ENCODE measurements at places on chromosomes 12 and 14. TPM values are rescaled to one million over a fixed set of nuclear protein-coding genes. Genes with fewer than 3 reads are reported as not detected.

Gene DEPDC4
- total RNA-seq = 0.34 TPM

Gene TAS2R46
- not detected for total RNA-seq

Gene SERPINA12
- total RNA-seq = not detected

Gene VEZT
- total RNA-seq = 73.0 TPM

Gene PLCZ1
- total RNA-seq = not detected

Gene ACOT2
- total RNA-seq = 108 TPM

Gene GSC
- not detected for total RNA-seq

Gene KRT2
- total RNA-seq = not detected

Gene PARPBP
- total RNA-seq = 0.83 TPM

Gene FAM181A
- not detected for total RNA-seq

Gene TSPAN19
- not detected for total RNA-seq

Gene KRT6C
- not detected for total RNA-seq

DNA sequence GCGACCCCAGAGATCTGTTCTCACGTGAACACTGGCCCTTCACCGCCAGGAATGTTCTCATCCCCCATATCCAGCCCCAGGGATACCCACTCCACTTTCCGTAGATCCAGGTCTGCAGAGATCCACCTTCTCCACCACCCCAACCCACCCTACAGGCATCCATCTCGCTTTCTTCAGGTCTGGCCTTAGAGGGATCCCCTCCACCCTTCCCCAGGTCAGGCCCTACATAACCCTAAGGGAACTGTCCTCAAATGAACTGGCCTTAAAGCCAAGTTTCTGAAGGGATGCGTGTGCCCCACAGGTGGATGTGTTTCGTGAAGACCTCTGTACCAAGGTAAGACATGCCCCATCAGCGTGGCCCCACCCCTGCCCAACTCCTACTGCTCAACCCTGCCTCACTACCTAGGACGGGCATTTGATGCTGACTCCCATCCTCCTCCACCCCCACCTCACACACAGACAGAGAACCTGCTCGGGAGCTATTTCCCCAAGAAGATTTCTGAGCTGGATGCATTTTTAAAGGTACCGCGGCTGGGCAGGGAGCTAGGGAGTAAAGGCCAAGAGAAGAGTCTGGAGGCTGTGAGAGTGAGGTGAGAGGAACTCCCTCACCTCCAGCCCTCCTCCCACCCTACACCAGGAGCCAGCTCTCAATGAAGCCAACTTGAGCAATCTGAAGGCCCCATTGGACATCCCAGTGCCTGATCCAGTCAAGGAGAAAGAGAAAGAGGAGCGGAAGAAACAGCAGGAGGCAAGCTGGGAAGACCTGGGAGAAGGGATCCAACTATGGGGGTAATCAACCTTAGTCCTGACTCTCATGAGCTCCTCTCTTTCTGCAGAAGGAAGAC lies 912 bp downstream of the PSME1 start:
- DNase-seq = no peak

DNA sequence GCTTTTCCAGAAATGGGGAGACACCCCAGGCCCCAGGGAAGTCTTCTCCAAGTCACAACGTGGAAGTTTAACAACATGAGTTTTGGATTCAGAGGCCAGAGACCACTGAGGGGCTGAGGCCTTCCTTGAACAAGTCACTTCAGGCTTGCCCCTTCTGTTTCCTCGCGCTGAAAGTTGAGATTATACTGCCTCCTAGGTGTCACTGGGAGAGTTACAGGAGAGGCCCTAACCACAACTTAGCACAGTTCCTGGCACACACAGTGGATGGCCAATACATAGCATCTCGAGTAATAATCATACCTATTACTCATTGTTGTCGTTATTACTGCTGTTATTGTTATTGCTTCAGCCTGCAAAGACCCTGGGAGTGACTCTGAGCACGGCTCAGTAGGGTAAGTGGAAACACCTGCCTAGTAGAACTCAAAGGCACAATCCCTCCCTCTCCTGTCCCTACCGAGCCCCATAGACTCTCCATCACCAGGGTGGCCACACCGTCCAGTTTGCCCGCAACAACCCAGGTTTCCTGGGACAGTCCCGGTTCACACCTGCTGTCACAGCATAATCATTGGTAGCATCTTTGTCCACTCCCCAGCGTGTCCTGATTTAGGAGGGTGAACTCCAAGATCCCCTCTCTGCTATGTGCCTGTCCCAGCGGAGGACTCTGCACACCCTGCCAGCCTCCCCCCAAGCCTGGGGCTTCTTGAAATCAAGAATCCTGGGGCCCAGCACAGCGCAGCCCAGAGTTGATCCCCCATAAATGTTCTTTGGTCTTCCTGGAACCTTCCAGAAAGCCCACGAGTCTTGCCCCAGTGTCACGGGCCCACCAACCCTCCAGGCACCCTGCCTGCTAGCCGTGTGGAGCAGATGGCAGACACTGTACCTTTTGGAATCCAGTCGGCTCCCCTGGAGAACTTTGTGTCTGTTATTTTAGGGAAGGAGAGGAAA lies 85.0 kb downstream of the SYNE3 start:
- no peak for DNase-seq

DNA sequence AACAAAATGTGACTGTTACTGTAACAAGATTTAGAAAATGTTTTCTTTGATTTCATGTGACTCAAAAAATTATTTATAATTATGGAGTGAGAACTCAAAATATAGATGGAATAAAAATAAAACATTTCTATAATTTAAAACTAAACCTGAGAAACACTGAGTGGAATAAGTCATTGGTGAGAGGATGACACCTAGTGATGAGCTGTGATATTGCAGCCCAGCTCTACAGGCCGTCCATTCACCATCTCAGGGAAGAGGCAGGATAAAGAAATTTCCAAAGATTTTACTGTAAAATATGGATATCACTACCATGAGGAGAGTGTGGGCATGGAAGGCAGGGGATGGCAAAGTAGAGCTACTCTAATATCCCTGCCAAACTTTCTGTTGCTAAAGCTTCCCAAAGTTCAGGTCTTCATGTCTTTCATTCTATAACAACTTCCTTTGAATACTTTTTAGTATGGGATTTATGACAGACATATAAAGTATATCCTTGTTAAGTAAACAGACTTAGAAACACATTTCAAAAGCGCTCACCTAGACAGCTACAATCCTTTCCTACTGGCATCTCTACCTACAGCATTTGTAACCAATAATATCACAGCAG lies 308.0 kb downstream of the ITPR2 start:
- DNase-seq = no peak

DNA sequence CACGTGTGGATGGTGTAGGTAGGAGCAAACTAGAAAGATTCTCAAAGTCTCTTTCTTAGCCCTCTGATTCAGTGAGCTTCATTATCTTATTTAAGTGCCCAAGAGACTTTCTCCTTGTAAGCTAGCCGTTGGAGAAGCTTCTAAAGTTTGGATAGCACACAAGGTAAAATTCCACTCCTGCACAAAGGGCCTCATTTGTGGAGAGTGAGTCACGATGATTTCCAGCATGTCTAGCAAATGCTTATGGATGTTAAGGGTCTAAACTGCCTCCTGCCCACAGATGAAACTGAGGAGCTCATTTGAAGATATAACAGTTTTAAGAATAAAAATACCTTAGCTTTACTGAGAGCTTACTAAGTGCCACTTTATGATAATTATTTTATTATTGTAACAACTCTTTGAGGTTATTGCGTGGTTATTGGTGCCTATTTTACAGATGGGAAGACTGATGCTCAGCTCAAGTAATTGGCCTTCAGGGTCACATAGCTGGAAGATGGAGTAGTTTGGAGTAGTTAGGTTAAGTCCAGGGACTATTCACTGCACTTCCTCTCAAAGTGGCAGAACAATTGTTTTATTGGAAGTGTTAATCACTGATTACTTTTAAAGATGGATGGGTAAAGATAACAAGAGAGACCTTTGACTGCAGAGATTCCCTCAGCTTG lies 78.7 kb upstream of the HIF1A start:
- no peak for DNase-seq

GRCh38 chr14:67515386-67516079 lies 17.6 kb upstream of the PLEKHH1 start:
- no peak for DNase-seq

- DNase-seq = peak; percentile 99
Measured at GRCh38 chr12:14770496-14771461, 32.5 kb downstream of the WBP11 start.

GRCh38 chr12:116540622-116541152 lies 18.5 kb upstream of the MAP1LC3B2 start:
- no peak for DNase-seq

DNA sequence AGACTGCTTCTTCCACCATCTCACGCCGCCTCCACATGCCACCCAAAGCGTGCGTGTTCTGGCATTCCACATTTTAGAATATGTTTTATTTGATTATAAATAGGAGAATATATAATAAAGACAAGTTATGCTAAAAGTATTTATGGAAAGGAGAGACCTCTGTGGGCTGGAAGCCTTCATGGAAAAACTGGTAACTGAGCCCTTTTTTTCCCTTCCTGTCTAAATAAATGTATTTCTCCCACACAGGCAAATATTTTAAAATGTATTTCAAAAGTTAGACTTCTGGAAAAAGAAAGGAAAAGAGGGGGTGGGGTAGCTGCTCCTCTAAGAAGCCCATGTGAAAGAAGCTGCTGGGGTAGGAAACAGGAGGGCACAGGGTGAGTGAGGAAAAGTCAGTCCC lies 16.1 kb upstream of the NR4A1 start:
- no peak for DNase-seq

- DNase-seq = no peak
Measured at GRCh38 chr14:72488514-72488913, 405.4 kb downstream of the DPF3 start.

DNA sequence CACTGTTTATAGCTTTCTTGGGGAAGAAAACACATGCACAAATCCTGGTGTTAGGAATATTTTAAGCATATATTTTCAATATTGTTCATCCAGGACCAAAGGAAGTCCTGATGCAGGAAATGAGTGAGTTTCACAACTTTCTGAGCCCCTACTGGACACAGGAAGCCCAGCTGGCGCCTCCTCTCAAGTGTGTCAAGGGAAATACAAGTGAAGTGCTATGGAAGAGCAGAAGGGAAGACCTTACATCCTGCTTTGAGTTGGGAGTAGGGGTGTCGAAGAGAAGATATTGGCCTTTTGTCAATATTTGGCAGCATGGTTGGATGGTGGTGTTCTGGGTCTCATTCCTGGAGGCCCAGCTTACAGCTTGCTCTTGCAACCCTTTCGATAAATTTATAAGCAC lies 66.1 kb upstream of the ZDHHC17 start:
- DNase-seq = no peak

DNA sequence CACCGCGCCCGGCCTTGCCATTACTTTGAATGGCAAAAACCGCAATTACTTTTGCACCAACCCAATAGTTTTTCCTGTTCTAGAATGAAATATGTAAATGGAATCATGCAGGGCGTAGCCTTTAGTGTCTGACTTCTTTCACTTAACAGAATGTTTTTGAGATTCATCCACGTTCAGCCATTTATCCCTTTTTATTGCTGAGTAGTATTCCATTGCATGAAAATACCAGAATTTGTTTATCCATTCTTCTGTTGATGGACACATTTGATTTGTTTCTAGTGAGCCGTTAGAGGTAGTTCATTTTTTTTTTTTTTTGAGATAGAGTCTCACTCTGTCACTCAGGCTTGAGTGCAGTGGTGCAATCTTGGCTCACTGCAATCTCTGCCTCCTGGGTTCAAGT lies 90.6 kb downstream of the SLC25A47 start:
- no peak for DNase-seq

DNA sequence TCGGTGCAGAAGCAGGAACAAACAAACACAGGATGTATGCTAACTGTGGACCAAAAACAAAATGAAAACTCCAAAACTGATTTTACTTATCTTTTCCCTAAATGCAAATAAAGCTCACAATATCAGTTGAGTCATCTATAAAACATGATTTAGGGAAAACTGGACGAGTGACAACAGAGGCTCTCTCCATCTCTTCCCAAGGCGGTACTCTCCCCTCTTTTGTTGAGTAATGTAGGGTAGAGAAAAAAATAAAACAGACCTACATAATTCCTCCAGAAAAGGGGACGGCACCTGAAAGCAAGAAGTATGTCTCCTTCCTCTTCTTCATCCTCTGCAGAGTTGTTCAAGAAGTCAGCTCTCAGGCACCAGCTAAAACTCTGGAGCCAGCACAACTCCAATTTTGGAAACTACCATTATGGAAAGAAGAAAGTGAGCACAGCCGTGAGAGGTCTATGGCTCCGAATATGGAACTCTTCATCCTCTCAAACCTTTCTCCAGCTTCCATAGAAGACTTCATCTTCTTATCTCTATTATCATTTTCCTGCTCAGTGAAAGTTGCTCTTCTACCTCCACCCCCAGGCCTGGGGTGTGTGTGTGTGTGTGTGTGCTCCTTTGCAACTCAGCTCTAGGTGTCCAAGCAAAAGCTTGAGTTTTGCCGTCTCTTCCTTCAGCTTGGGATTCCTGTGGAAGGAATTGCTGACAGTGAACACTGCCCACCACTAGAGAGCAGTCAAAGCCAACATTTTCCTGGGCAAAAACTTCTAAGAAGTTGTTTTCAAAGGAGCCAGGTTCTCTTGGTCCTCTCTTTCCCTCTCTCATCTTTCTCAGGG lies 155.4 kb downstream of the DIO2 start:
- DNase-seq = no peak

- DNase-seq = no peak
Measured at GRCh38 chr14:67428501-67429031, 16.6 kb upstream of the PLEK2 start.

DNA sequence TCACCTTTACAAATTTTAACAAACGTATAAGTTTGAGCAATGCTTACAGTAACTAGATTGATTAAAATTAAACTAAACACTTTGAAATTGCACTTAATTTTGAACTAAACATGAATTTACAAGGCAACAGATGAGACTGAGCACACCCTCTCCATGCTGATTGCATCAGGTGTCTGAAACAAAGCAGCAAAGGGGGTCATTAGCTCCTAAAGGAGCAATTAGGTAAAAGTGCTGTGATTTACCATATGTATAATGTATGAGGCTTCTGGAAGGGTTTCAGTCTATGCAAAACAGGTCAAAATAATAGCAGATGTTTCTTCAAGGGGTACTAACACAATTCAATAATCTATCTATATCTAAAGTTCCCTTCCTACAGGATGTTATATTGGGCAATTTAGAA lies 98.8 kb upstream of the LMNTD1 start:
- DNase-seq = no peak

DNA sequence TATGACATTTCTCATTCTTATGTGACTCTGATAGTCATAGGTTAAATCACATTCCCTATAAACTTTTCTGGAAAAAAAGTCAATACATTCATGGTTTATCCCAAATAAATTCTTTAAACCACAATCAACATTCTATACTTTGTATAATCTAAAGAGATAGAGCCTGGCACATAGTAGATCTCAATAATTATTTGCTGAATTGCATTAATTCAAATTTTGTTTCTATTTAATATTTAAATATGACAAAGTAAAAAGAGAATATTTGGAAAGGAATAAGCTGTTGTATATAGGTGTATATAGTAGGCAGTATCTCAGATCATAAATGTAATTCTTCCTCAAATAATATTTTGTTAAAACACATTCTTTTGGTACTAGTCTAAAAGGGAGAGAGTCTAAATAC lies 102.2 kb upstream of the USP15 start:
- DNase-seq = no peak

- DNase-seq = no peak
Measured at GRCh38 chr12:4082809-4083403, 190.7 kb upstream of the CCND2 start.

GRCh38 chr14:67987606-67988005 lies 168.0 kb downstream of the RAD51B start:
- no peak for DNase-seq

- DNase-seq = no peak
Measured at GRCh38 chr12:121219353-121219986, 9.5 kb downstream of the P2RX4 start.
